Ammon's horn (tissue), 1 donor: ENCODE measurements at places on chromosomes 4 and X.
A peak's percentile ranks its signal among the peaks of the same experiment; 100 is the strongest.

DNA sequence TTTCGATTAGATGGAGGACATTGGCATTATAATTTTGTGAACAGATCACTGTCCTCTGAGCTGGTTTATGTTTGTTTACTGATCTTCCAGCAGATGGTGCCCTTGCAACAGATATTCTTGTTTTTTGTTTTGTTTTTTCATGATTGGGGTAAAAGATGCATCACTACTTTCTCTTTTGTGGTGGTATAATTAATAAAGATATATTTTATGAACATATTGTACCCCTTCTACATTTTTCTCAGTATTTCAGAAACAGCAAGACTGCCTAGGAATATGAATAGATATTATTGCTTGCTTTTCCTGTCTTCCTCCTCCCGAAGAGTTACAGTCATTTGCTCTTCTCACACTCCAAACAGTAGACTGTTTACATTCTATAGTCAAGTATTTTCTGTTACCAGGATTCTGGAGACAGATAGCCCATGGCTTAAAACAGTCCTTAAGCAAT is 905.2 kb downstream of the TRAM1L1 start:
- peak; percentile 56 for DNase-seq

- no peak for DNase-seq
These were observed 100.9 kb upstream of the NR3C2 start for GRCh38 chr4:148542922-148543623.

DNA sequence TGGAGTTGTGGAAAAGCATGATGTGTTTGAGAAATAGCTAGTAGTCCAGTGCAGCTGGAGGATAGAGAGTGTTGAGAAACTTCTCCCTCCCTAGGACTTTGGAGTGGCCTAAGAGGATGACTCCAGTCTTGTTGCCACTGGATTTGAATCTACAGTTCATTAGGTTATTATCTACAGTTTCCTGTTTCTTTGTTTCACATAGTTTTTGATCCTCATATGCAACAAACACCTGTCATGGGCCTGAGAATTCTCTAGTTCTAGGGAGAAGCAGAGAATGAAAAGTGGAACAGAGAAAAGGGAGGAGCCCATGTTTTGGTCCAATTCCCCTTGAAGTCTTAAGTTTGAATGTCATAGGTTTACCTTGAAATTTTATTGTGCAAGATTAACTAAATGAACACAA is 73.6 kb upstream of the TBC1D9 start:
- no peak for DNase-seq

GRCh38 chr4:109912706-109913595 is at the start of gene EGF:
Gene EGF (plus strand): TSS chr4:109912883. CDS start chr4:109913336, 453 bp downstream.
- DNase-seq: no peak

DNA sequence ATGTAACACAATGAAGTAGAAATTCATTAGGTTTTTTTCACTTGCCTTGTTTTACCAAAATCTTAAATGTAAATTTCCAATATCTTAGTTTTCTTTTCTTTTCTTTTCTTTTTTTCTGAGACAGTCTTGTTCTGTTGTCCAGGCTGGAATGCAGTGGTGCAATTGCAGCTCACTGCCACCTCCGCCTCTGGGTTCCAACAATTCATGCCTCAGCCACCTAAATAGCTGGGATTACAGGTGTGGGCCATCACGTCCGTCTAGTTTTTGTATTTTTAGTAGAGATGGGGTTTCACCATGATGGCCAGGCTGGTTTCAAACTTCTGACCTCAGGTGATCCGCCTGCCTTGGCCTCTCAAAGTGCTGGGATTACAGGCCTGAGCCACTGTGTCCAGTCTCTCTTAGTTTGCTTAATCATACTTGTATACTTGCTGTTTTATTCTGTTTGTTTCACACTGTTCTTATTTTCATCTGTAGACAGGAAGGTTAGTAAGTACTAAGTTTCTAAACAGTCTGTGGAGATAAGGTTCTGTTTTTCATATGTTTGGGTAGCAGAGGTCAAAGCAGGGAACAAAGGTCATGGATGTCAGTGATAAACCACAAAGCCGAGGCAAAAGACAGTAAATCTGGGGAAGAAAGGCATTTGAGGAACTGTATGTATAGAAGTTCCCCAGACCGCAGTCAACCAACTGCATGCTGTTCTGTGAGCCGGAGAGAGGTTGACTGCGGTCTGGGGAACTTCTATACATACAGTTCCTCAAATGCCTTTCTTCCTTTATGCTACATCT is 129.1 kb downstream of the CBR4 start:
- DNase-seq: peak; percentile 30

GRCh38 chr4:159374749-159375530 is 272.1 kb downstream of the RAPGEF2 start:
- DNase-seq: no peak

- DNase-seq: no peak
These were observed 5.7 kb upstream of the JADE1 start for GRCh38 chr4:128803783-128804182.

- DNase-seq: no peak
These were observed 71.6 kb upstream of the LEF1 start for GRCh38 chr4:108240366-108240765.

DNA sequence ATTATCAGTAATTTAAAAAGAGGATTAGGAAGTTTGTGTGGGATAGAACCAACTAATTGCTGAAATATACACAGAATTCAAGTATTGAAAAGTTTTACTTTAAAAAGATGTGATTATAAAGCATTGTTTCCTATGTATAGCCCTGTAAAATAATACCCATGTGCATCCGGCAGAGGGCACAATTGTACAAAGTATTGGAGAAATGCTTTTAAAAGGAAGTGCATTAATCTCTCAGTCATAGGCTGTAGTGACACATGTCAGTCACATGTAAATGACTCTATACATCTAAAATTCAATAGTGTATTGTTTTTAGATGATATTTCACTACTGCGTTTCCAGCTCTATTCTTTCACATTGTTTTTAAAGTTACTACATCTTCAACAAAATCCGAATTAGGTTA is 9.7 kb upstream of the GEMIN8 start:
- peak; percentile 56 for DNase-seq

DNA sequence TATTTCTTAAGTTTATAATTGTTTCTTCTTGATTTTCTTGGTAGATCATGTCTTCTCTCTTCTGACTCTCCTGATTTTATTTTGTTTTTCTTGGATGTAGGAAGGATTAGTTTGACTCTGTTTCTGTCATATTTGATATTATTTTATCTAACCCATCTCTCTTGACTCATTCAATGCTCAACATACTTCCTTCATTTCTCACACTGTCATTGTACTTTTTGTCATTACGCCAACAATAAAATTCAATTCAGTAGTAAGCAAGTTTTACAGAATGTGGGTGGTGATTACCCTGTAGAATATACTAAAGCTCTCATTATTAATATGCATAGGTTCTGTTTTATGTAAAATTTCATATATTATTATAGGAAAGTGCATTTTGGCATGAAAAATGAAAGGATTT is 1303.0 kb upstream of the AGA start:
- DNase-seq: no peak

DNA sequence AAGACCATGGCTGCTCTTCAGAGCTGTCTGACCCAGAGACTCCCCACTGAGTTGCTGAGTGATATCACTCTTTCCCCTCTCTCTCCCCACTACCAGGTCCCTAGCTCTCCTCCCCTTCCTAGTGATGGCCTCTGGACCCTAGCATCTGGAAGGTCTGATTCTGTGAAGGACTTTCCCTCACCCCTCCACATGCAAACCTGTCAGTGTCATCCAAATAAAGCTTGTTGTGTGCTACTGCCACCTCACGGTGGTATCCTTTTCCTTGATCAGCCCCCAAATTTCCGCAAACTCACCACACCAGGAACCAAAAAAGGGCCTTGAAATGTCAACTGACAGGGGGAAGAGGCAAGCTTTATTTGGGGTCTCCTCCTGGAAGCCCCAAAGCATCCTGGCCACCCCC is 500.2 kb downstream of the IDS start:
- no peak for DNase-seq
